Left renal cortex interstitium (tissue), 4 donors: ENCODE measurements at places on chromosomes 4 and X.

DNA sequence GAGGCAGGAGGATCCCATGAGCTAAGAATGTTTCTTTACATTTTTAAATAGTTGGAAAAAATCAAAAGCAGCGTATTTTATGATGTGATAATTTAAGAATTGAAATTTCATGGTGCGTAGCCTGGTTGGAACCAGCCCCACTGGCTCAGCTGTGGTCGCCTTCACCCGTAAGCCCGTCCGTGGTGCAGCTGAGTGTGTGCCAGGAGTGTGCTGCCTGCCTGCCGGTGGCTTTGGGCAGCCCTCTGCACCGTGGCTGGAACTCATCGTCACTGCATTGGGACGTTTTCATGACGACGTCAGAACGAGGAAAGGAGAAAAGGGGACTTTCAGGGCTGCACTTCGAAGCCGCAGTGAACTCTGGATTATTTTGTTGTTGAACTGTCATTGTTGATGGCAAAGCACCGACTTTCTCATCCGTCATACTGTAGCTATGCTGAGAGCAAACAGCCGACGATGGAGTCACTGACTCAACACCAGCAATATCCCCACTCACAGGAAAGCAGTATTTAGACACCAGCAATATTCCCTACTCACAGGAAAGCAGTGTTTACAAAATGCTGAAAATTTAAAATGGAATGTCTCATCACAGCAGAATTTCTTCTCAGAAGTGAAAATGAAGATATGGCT lies 35.1 kb downstream of the PCGF3 start:
- DNase-seq = no peak

DNA sequence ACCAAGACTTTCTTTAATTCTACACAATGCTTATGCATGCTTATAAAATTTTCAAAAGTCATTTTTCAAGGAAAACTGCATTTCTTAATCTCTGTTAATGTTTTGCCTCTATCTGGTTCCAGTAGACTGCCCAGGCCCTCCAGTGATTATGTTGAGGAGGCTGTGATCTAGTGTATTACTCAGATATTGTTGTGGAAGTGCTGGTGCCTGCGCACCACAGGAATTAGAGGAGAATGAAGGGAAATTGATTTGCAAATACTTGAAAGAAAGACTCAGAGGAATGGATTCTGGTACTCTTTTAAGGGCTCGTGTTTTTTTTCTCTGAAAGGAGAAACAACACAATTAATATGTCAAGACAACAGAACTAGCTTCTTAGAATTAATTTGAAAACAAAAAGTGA lies 1015.1 kb downstream of the RPA4 start:
- DNase-seq = no peak

- no peak for DNase-seq
These were observed 1.5 kb upstream of the ENPEP start for GRCh38 chr4:110474481-110474880.

DNA sequence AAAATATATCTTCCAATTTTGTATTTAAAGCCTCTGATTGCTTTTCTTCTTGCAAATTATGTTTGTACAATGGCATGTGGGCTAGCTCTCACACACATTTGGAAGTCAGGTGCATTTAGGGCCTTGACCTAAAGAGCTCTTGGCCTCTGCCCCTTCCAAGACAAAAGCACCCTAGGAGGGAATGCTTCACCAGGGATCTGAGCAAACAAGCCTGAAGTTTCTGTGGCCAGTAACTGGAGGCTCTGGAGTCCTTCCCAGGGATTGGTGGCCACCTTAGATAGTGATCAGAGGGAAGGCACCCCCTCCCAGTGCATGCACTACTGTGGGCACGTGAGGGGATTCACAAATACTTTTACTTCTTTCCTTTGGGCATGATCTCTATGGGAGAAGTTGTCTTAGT lies 60.3 kb upstream of the DIPK2B start:
- no peak for DNase-seq

DNA sequence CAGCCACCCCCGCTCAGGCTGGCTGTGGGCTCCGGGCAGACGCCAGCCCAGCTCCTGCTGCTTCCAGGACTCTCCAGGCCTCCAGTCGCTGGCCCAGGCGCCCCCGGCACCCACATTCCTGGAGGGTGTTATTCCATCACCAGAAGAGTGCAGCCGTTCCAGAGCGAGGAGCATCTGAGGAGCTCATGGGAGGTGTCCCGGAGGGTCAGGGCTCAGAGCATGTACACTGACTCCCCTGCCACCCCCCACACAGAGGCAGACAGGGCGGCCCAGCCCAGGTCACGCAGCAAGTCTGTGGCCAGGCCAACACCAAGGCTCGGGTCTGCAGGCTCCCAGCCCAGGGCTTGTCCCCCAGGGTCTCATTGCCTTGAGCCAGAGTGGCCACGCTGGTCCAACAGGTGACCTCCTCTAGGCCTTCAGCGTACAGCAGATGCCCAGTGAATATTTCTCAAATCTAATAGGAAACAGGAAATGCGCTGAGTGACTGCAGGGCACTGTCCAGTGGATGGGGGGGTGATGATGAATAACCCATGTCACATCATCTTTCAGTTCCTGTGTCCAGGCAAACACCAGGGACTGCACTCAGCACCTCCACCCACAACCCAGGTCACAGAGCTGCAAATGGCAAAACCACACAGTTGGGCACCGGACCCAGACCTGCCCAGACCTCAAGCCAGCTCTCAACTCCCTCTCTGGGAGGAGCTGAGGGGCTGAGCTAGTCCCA lies 37.2 kb downstream of the ABLIM2 start:
- DNase-seq = no peak

GRCh38 chr4:173793937-173794510 lies 264.0 kb upstream of the HAND2 start:
- no peak for DNase-seq

DNA sequence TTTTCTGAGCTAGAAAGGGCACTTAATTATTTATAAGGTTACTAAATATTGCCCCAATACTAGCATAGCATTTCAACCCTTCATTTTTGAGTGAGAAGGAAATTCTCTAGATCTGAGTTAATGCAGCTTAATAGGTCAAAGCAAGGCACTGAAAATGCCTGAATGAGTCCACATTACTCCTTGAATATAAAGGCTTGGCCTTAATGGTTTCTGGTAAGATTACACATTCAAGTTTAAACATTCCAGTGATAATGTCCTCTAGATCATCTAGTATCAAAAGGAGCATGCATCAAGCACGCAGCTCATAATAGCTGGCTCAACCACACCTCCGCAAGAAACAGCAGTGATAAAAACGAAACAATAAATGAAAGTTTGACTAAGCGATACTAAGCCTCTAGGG lies 87.5 kb downstream of the SPANXN3 start:
- DNase-seq = no peak

DNA sequence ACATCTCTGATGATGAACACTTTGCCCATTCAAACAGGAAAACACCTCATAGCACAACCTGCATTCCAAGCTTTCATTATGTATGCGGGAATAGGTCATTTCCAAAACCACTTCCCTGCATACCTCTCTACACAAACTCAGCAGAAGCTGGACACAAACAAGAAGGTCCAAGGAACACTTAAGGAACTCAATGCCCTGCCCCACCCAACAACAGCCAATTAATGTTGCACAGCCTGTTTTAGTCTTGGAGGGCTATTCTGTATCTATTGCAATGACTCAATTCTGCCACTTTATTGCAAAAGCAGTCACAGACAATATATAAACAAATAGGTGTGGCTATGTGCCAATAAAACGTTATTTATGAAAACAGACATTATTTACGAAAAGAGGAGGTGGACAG lies 16.7 kb downstream of the OPHN1 start:
- DNase-seq = no peak

DNA sequence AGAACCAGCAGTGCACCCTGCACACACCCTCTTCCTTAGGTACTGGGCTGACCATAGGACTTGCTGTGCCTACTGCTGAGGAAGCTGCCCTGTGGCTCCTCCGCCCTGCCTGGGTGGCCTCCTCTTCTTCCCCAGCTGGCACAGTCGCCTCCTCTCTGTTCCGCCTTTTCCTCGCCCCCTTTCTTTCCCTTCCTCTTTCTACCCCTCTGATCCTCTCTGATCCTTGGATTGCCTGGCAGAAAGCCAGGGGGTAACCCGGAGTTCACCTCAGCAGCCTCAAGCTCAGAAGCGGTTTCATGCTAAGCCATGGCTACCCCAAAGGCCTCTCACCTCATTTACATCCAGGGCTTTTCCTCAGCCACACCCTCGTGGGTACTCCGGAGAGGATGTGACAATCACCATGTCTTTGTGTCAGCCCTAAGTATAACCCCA lies 136.2 kb downstream of the SMIM20 start:
- DNase-seq = no peak

- no peak for DNase-seq
These were observed 107.8 kb upstream of the SCML1 start for GRCh38 chrX:17629519-17629918.

GRCh38 chr4:81605271-81605670 lies 133.6 kb upstream of the RASGEF1B start:
- DNase-seq = no peak

- peak; percentile 15 for DNase-seq
These were observed 1.2 kb downstream of the TLL1 start for GRCh38 chr4:165874072-165874790.

GRCh38 chrX:11533199-11533651 lies 132.5 kb downstream of the ARHGAP6 start:
- peak; percentile 35 for DNase-seq

GRCh38 chr4:84063619-84064018 lies 435.5 kb downstream of the NKX6-1 start:
- DNase-seq = no peak

GRCh38 chr4:137543198-137543597 lies 10.9 kb upstream of the PCDH18 start:
- no peak for DNase-seq

DNA sequence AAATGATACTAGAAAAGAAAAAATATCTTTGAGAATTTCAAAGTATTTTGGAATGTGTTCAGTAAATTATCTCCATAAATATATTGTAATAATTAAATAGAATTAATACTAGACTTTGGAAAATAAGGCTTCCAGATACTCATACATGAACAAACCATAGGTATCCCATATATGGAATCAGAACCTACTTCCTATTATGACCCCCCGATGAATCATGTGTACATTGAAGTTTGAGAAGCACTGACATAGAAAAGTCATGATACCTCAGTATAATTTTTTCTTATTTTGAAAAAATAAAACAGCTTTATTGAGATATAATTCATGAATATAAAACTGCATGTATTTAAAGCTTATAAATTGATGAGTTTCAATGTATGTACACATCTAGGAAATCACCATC lies 27.2 kb upstream of the SMARCA5 start:
- DNase-seq = no peak

DNA sequence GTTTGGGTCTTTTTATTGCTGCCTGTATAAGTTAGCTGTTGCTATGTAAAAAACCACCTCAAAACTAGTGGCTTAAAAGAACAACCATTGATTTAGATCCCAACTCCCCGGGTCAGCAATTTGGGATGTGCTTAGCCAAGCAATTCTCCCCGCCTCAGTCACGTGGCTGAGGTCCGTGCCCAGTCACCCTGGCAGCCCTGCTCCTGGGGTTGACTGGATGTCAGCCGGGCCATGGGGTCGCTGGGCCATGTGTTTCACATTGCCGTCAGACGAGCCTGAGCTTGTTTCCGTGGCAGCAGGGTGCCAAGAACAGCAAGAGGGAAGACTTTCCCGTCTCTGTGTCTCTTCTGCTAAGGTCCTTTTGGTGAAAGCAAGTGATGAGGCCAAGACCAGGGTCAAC lies 345.7 kb upstream of the FAT1 start:
- DNase-seq = no peak

DNA sequence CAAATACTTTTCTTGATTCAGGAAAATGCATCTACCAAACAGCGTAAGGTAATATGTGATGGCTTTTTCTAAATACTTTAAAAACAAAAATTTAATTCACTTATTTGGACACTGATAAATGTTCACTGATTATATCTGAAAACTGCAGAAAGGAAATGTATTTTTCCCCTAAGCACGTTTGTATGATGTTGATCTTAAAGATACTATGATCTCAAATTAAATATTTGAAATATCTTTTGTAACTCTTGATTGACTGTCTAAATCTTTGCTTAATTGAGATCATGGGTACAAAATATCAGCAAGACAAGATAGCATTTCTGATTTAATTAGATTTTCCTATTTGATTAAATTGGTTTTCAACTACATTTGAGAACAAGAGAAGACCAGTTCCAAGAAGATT lies 281.0 kb upstream of the UGT8 start:
- no peak for DNase-seq

GRCh38 chr4:89682808-89683207 lies 154.2 kb downstream of the SNCA start:
- DNase-seq = no peak

- no peak for DNase-seq
These were observed 160.9 kb upstream of the GIMD1 start for GRCh38 chr4:106529348-106530023.

DNA sequence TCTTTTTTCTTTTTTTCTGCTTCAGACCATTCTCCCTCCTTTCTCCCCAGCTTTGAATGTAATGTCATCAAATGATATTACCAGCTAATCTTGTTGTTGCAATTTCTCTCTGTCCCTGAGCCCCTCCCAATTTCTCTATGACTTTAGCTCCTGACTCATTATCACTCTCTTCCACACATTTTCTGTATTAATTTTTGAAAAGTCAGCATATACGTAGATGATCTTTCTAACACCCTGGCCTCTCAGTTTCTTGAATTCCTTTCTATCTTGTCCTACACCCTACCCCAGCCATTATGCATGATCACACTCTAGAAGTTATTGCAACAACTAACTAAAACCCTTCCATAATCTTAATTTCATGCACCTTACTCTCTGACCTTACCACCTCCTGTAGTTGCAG lies 13.1 kb upstream of the TRPC3 start:
- no peak for DNase-seq
